ENCODE measurements at places on chromosomes 3 and 15.

- peak; percentile 14 for DNase-seq
Measured at GRCh38 chr3:110650741-110651140, 420.9 kb upstream of the NECTIN3 start.

- no peak for DNase-seq
Measured at GRCh38 chr3:146221276-146221675, 29.6 kb downstream of the PLSCR4 start.

DNA sequence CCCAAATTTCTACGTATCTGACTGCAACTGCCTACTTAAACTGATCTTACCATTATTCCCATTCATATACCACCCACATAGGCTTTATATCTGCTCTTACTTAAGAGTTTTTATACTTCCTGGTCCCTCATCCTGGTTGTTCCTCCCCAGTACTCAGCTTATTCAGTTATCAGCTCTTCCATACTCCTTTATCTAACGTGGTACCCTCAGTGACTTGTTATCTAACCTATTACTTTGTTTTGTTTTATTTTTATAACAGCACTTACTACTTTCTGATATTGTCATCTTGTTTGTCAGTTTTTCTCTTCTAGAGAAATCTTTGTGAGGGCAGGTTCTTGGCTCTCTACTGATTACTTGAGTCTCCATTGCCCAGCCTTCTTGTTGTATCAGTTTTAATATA, 100.6 kb downstream of the ZNF609 start:
- DNase-seq: no peak

DNA sequence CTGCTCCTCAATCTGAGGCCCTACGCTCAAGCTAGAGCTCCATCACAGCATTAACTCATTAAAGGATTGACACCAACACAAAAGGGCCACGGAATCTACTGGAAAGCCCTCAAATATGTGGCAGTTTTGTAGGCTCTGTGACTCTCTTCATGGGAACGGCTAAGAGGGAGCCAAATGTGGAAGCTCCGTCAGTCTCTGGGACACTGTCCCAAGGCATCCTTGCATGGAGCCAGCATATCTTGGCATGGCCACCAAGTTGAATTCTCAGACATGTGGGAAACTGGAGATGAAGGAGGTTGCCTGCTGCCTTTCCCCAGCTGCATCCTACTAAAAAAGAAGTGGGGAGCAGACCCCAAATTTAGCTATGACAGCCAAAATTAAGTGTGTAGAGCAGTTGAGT, 296.9 kb downstream of the NTRK3 start:
- no peak for DNase-seq

- no peak for DNase-seq
Measured at GRCh38 chr3:43405888-43406642, 119.7 kb downstream of the SNRK start.

DNA sequence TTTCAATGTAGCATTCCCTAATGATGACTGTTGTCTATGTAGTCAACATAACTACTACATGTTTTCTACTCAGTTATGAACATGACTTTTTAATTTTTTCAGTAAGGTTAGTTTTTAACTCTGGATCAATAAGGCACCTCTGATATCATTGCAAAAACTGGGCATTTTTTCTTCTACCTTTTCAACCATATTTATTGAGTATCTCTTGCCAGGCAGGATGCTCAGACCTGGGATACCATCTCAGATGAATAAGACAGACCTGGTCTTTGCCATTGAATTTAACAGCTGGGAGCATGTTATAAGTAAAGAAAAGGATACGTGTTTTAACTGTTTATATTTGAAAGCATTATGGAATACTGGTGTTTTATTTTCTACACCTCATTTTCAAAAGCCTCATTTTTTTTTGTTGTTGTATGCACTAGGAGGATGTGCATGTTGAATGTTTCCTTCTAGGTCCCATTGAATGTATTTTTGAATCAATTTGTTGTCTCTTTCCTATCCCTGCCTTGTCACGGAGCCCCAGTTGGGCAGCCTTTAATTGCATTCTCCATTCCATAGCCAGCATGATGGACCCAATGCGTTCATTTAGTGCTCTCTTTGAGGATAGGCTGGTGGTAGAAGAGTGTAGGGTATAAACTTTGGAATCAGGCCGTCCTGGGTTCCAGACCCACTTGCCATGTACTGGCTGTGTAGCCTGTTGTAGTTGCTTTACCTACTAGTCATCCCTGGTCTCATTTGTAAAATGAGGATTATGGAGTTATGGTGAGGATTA, 3.7 kb downstream of the TGFBR2 start:
- no peak for DNase-seq

DNA sequence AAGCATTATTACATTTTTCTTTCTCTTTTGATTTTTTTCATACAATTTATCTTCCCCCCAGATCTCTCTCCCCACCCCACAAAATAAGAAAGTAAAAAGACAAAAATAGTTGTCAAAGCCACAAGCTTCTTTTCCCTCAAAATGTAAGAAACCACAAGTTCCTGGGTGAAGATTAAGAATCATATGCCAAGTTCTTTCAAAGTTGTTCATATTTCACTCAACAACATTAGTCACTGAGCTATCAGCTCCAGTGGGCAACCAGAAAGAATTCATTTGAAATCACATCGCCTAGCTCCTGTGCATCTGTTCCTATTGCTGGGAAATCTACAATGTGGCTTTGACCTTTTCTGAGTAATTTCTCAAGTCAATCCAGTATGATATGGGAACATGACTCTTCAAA, 681.6 kb upstream of the ARPP21 start:
- DNase-seq: no peak

DNA sequence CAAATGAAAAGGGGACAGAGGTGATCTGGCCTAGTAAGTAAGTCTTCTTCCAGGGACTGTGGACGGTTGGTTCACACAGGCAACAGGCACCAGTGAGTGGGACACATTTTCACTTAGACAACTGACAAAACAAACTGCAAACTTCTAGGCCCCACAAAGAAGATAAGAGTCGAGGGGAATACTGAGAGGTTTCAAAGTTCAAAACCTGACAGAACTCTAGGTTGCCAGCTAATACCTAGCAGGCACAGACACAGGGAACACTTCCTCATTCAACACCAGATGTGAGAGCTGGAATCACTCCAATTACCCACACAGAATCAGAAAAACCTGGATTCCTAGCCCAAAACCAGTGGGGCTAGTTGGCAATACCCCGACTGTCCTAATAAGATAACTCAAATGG, 621.7 kb downstream of the ZPLD1 start:
- no peak for DNase-seq

- DNase-seq: peak; percentile 39
Measured at GRCh38 chr15:89806210-89806558, 8.5 kb downstream of the ANPEP start.

- DNase-seq: no peak
Measured at GRCh38 chr15:33293713-33294334, 16.9 kb upstream of the RYR3 start.

DNA sequence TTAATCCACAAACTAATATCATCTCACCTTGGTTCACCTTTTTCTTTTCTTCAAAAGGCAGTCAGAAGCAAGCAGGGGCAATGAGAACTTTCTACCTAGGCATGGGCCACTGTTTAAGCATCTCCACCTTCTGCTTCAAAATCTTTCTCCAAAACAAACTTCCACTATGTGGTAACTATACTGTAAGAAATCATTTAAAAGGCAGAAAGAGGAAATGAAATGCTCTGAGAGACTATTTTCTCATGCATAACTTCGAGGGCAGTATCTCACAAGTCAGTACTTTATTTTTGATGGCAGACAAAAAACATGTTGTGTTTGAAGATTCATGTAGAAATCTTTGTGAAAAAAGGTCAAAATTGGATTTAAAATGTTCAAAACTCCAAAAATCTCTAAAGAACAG, 419.7 kb downstream of the ZBTB20 start:
- DNase-seq: no peak

GRCh38 chr3:39103791-39104552, 3.5 kb downstream of the GORASP1 start:
- peak; percentile 22 for DNase-seq

DNA sequence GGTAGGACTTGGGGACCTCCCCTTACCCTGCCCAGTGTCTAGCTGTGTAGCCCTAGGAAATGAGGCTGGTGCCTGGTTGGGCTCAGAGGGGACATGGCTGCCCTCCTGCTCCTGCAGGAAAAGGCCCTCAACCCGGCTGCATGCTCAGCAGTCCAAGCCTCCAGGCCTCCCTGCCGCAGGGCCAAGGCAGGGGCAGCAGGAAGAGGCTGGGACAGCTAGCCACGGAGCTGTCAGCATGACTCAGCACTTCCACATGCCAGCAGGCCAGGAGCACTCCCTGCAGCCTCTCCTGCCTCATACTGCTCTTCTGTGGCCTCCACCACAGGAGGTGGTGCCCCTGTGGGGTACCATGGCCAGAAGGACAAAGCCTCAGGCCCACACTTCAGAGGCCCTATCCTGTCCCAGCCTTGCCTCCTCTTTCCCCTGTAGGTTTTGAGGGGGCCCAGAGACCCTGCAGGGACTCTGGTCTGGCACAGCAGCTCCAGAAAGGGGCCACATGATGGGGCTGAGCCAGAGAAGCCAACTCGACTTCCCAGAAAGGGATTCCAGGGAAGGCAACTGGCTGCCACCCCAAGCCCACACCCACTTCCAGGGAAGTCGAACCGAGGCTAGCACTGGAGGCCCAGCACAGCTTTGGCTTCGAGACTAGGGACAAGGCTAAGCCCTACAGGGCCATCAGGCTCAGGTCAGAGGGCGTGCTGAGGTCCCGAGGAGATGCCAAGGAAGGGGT, 19.5 kb downstream of the TKT start:
- DNase-seq: peak; percentile 74

- DNase-seq: no peak
Measured at GRCh38 chr15:64163659-64164362, 989 bp upstream of the PPIB start.

DNA sequence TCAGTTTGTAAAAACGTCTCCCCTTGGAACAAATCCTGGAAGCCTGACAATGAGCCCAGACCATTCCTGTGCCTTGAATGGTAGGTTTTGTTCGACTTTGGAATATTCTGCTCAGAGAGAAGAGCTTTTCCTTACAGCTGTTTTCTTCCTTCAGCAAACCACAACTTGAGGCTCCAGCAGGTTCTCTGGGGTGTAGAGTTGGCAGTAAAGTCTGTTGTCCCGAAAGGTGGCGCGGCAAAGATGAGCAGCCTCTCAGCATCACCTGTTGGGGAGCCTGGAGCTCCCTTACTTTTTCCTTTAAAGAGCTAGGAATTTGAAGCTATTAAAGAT, 65.4 kb downstream of the BOC start:
- no peak for DNase-seq

- DNase-seq: no peak
Measured at GRCh38 chr15:77671362-77672056, 38.8 kb upstream of the LINGO1 start.

GRCh38 chr3:67894510-67894909, 240.1 kb upstream of the SUCLG2 start:
- DNase-seq: no peak

GRCh38 chr3:171846597-171846996, 3.4 kb downstream of the TMEM212 start:
- DNase-seq: no peak

- DNase-seq: no peak
Measured at GRCh38 chr3:81270603-81271379, 490.7 kb downstream of the GBE1 start.

DNA sequence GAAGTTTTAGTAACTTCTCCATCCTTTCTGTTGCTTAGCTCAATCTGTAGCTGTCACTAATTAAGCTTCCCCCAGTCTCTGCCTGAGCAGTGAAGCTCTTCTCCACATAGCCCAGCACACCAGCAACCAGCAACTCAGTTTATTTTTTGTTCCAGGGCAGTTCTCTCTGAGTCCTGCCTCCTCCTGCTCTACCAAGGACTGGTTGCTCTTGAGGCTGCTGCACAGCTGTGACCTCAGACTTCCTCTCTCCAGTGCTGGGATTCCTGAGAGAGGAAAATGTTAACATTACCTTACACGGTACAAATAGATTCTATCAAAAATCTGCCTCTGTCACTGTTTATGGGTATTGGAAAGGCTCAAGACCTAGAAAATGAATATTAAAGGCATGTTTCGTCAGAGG, 294.7 kb downstream of the OXSM start:
- no peak for DNase-seq

- no peak for DNase-seq
Measured at GRCh38 chr3:42367903-42368302, 42.5 kb downstream of the LYZL4 start.

DNA sequence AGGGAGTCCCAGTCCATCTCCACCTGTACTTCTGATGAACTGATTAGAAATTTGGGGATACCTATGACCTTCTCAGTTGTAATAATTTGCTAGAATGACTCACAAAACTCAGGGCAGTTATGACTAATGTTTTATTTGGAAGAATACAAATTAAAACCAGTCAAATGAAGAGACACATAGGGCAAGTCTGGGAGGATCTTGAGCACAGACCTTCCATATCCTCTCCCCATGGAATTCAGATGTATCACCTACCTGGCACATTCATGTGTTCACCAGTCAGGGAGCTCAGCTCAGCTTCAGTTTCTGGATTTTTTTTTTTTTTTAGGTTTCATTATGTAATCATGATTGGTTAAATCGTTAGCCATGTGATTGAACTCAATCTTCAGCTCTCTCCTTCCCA, 247.7 kb downstream of the VGLL3 start:
- no peak for DNase-seq

DNA sequence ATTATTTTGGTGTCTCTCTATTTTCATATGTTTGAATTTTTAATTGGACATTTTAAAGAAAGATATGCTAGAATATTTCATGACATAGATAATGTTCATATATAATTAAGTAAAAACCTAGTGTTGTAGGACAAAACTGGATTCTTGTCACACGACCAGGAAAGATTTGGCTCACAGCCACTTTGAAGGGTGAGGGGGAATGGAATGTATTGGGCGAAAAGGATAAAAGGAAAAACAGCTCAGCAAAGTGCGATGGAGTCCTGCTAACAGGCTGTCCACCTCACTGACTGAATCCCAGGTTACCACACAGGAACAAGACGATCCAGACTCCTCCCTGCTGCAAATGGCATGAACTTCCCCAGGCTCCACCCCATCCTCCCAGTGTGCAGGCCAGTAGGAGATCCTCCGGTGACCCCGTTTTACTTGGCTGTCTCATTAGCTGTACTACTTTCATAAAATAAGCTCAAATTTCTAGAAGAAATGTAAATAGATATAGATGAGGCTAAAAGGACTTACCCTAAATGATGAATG, 186.2 kb downstream of the CD47 start:
- no peak for DNase-seq

- no peak for DNase-seq
Measured at GRCh38 chr3:13707456-13707855, 158.5 kb downstream of the FBLN2 start.

- peak; percentile 19 for DNase-seq
Measured at GRCh38 chr3:48826451-48826850, 21.2 kb downstream of the PRKAR2A start.
